ENCODE measurements at places on chromosomes 16 and 17.

GRCh38 chr17:13306310-13306962, 288.6 kb upstream of the ELAC2 start:
- DNase-seq, result no peak

- no peak for DNase-seq
Observed at GRCh38 chr17:76013377-76013932, 12.8 kb downstream of the CDK3 start.

DNA sequence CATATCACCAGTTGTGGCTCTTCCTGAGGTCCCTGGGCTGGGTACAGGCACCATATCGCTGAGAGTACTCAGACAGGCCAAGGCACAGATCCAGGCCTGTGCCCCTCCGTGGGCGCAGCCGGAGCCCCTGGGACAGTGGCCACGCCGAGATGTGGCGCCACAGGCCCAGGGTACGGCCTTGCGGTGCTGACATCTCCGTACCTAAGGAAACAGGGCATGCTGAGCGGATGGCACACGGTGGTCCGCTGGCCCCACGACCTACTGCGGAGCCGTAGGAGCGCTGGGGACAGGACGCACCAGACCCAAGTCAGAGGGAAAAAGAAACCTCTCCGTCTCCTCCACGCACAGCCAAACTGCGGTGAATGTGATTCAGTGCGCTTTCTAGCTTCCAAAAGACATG, 26.5 kb downstream of the NDUFAF8 start:
- no peak for DNase-seq

DNA sequence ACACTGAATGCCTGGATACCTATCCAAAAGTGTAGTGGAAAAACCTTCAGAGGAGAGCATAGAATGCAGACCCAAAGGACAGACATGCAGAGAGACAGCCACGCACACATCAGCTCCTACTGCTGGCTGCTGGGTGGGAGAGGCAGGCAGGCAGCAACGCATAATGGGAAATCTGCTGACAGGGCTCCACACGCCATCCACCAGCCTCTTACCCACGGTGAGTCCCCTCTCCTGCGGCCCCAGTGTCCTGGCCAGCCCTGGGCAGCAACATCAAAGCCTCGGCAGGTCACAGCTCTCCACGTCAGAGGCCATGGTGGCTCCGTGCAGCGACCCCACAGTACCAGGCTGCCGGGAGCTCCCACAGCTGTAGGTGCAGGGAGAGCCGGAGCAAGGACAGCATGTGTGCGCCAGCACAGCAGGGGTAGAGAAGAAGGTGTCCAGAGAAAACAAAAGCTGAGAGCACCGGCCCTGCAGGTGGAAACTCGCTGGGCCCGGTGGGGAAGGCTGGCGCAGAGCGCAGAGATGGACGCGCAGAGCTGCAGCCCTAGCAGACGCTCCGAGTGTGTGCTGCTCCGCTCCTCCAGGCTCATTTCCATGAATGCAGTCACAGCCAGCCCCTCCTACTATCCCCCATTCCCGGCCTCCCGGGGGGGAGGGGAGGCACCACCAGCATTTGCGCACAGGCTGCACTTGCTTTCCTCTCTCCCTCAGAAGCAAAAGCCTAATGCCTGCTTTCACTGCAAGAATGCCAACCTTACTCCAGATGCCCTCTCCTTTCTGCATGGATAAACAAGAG, 58.9 kb downstream of the CYTH1 start:
- DNase-seq, result no peak

DNA sequence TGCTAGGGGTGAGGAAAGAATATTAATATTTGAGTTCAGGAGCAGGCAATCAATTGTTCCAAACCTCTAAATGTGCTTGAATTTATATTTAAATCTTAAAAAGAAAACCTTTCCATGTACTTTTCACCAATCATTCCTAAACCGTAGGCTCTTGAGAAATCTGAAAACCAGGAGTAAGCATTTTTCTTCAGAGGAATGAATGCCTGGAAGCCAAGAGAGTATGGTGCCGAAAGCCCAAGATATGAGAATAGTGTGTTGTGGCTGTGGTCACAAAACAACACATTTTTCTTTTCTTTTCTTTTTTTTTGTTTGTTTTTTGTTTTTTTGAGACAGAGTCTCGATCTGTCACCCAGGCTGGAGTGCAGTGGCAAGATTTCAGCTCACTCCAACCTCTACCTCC, 37.6 kb downstream of the TEX2 start:
- DNase-seq, result no peak

- no peak for DNase-seq
Observed at GRCh38 chr17:2179615-2180295, 123.8 kb downstream of the SMG6 start.
